ENCODE measurements at places on chromosomes 5 and 9. TPM values are rescaled to one million over a fixed set of nuclear protein-coding genes. Genes with fewer than 3 reads are reported as not detected.

- no peak for DNase-seq
- H3K27ac ChIP-seq = no peak overlapping the region
- no peaks in the 10 kb centered on the region for H3K36me3 ChIP-seq
- no peak overlapping the region for H3K4me3 ChIP-seq
- H3K4me1 ChIP-seq = peaks cover 9% of the 10 kb centered on the region
Observed at GRCh38 chr9:14535161-14535955, 157.9 kb downstream of the ZDHHC21 start.

The SLC6A3 gene
- total RNA-seq = 0.06 TPM

The RMRP gene
- total RNA-seq = 1,899 TPM

- H3K27ac ChIP-seq = no peak overlapping the region
- no peak overlapping the region for H3K4me3 ChIP-seq
- no peaks in the 10 kb centered on the region for H3K27me3 ChIP-seq
- H3K4me1 ChIP-seq = no peaks in the 10 kb centered on the region
- no peaks in the 10 kb centered on the region for H3K36me3 ChIP-seq
- DNase-seq = no peak
Observed at GRCh38 chr5:79547429-79547822, 33.5 kb upstream of the HOMER1 start.

DNA sequence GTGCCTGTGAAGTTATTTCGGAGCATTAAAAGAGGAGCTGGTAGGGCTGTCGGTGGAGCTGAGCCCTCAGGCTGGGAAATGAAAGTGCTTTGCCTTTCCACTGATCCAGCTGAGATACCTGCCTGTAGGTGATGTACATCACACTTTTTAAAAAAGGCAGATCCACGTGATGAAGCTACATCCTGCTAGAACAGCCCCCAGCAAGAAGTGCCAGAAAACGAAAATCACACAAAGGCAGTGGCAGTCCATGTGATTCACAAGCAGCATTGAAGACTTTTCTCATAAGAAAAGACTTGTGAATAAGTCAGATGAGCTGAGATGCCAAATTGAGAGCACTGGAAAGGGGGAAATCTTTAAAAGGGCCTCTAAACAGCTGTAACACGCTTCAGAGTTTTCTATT lies 765.1 kb downstream of the PTPRD start:
- no peaks in the 10 kb centered on the region for H3K27me3 ChIP-seq
- H3K4me3 ChIP-seq = no peak overlapping the region
- no peak for DNase-seq
- no peak overlapping the region for H3K27ac ChIP-seq
- no peaks in the 10 kb centered on the region for H3K36me3 ChIP-seq

- no peak for DNase-seq
- no peak overlapping the region for H3K4me3 ChIP-seq
- no peaks in the 10 kb centered on the region for H3K36me3 ChIP-seq
- H3K4me1 ChIP-seq = no peaks in the 10 kb centered on the region
- no peak overlapping the region for H3K27ac ChIP-seq
- H3K27me3 ChIP-seq = peaks cover 3% of the 10 kb centered on the region
Observed at GRCh38 chr9:93369686-93370085, 81.8 kb upstream of the FAM120A start.

The SNCAIP gene
- total RNA-seq = 4.2 TPM

The PCDHGA2 gene
- 2.5 TPM for total RNA-seq

The TMEM174 gene
- total RNA-seq = not detected
